Caudate nucleus (tissue), 63 donors: ENCODE measurements at places on chromosomes 2 and 18.
A peak's percentile ranks its signal among the peaks of the same experiment; 100 is the strongest.

- no peak for DNase-seq
Measured at GRCh38 chr18:72940509-72940908, 72.7 kb upstream of the NETO1 start.

DNA sequence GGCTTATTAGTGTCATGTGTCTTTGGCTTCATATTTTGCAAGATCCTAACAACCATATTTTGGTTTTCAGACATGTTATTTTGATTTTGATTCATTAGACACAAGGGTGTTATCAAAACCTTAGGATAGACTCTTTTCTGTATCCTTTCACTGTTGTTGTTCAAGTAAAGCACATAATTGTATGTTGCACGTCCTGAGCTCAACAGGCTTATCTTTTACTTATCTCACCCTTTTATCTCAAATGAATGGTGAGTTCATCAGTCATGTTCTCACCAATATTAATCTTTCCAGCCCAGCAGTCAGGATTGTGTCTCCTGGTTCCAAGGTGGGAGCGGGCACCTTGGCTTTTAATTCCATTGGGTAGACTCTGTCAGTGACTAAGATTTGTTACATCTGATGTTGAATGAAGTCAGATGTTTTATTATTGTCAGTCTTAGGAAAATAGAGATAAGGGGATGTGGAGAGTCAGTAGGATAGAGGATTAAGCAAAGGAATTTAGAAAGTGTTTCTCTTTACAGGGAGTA, 11.9 kb downstream of the GPN1 start:
- DNase-seq, result no peak

- DNase-seq, result peak; percentile 70
Measured at GRCh38 chr18:5630057-5630899, 86.5 kb upstream of the EPB41L3 start.

DNA sequence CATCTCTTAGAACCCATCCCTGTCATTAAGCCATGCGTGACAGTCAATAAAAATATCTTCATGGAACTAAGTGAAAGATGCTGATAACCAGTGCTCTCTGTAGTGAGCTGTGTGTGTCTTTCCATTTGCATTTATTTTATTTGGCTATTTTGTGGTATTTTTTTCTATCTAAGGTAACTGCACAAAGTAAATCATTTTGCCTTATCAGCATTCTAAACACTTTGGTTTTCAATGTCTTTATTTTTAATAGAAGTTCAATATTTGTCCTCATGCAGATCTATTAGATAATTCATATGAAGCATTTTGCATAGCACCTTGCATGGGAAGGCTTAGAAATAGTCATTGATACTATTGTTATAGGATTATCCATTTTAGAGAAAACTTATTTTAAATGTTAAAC, 163.6 kb upstream of the TANK start:
- no peak for DNase-seq

- no peak for DNase-seq
Measured at GRCh38 chr2:81445176-81445575, 1140.6 kb upstream of the LRRTM1 start.

GRCh38 chr2:176643646-176644045, 374.4 kb downstream of the MTX2 start:
- no peak for DNase-seq

GRCh38 chr2:96819128-96819875, 3.2 kb downstream of the CNNM3 start:
- no peak for DNase-seq

- DNase-seq, result no peak
Measured at GRCh38 chr18:78972930-78973331, 6.7 kb upstream of the SALL3 start.

DNA sequence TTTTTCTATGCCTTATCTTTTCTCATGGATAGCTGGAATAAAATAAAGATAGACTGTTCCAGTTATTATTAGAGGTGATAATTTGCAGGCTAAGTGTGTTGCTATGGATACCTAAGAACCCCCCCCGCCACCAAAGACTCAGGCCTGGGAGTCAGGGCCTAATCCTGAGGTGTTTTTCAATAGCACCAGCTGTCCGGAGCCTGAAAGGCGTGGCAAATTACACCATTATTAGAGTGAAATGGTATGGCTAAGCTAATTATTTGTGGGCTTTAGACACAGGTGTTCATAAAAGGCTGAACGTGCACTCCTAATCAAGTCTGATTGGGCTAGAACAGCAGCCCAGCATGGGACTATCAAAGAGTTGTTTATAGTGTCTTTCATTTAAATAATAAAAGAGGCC, 293.2 kb upstream of the DCC start:
- no peak for DNase-seq

DNA sequence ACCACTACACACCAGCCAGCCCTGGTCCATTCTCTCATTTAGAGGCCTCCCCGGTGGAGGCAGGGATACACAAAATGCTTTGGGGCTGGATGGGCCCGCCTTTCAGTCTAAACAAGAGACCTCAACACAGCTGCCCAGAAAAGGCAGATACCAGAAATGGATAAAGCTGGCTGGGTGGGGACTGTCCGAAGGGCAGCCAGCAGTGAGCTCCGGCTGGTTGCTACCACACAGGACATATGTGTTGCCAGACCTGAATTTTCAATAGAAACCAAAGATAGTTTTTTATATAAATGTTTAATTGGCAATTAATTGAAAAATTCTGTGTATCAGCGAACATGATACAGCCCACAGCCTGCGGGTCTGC, 1.4 kb downstream of the GPBAR1 start:
- DNase-seq, result no peak

- DNase-seq, result no peak
Measured at GRCh38 chr18:61784834-61785233, 108.0 kb downstream of the RNF152 start.

DNA sequence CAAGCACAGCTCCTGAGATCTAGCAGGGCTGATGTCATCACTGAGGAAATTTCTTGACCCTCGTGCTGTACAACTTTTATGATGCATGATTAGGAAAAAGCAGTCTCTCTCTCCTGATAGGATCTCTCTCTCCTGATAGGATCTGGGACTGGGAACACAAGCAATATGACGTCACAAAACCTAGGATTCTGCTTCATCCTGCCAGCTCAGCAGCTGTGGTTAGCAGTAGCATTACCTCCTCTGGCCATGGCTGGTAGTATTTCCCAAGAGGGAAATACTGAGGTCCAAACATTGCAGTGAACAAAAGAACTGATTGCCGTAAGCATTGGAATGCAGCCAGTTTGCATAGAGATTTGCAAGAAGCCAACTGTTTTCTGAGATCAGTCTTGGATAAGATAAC, 521.2 kb upstream of the POU3F3 start:
- no peak for DNase-seq

DNA sequence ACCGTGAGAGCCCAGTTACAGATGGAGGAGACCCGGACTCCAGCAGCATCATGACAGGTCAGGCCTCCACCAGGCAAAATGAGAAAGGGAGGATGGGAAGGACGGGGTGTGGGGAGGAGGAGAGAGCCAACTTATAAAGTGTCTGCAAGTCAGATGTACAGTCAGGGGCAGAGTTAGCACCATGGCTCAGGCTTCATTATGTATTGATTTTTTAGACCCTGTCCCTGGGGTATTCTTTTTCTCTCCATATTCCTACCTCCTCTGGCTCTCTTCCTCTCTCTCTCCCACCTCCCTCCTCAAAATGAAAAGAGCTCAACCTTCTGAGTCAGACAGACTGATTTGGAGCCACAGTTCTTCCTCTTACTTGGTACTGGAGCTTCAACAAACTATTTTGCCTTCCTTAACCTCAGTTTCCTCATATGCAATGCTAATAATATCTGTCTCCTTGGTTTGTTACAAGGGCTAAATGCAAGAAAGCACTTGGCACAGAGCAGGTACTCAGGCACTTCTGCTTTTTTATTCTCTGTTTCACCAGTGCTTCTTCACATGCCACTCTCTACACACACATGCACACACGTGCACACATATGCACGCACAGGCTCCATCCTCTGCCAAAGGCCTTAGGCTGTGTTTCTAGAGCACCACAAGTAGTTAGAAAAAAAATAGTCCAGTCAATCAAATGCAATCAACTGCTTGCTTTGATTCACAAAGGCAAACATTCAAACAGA, 92.3 kb upstream of the PKDCC start:
- no peak for DNase-seq

- DNase-seq, result no peak
Measured at GRCh38 chr18:13216092-13216582, 2.4 kb upstream of the LDLRAD4 start.
